ENCODE measurements at places on chromosomes 12 and 14.

DNA sequence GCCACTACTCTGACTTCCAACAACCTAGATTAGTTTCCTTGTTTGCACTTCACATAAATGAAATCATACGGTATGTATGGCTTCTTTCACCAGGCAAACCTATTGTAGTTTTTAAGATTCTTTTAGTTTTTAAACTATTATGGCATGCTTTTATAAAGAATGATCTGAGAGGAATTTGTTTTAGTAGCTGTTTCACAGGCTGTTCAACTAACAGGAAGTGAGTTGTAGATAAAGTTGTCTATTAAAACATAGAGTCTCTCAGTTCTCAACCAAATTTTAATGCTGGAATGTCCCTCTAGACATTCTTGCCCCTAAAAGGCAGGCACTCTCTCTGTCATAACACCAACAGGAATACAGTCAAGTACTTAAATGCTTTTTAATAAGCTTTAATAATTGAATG is 102.7 kb upstream of the DACT1 start:
- H3K27ac ChIP-seq, result peak overlapping the region; percentile 4
- H3K27me3 ChIP-seq, result no peaks in the 10 kb centered on the region
- H3K4me3 ChIP-seq, result no peak overlapping the region
- no peak for DNase-seq
- H3K4me1 ChIP-seq, result peaks cover 9% of the 10 kb centered on the region

DNA sequence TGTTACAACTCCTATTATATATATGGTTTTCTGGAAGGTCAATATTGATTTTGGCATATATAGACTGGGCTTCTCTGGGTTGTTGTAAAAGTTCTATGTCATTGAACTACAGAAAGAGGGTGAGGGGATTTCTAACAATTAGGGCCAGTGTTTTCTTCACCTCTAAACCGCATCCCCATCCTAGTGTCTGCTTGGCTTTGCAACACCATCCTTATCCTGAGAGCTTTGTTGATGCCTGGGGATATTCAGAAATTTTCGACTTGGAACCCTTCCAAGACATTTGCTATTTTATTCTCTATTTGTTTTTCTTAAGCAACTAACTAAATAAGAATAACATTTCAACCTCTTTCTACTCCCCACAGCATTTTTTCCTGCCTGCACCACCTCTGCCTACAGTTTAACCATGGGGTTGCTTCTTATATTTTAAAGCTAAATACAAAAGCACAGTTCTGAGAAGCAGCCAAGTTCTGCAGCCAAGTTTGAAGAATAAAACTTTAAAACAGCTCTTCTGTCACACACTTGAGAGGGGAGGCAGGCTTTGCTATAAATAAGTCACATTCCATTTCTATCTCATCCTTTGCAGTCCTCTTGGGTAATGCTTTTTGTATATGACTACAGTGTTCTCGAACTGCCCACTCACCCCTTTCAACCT is 53.4 kb downstream of the RGS6 start:
- no peaks in the 10 kb centered on the region for H3K27me3 ChIP-seq
- no peak overlapping the region for H3K4me3 ChIP-seq

- H3K4me1 ChIP-seq, result peaks cover 32% of the 10 kb centered on the region
- no peak overlapping the region for H3K27ac ChIP-seq
- H3K4me3 ChIP-seq, result no peak overlapping the region
- no peaks in the 10 kb centered on the region for H3K27me3 ChIP-seq
- DNase-seq, result no peak
Measured at GRCh38 chr12:123055281-123055766, 74.8 kb downstream of the ARL6IP4 start.

GRCh38 chr12:90924406-90924805 is 30.6 kb downstream of the CCER1 start:
- no peaks in the 10 kb centered on the region for H3K27me3 ChIP-seq
- no peak overlapping the region for H3K27ac ChIP-seq
- H3K4me1 ChIP-seq, result peaks cover 17% of the 10 kb centered on the region
- H3K4me3 ChIP-seq, result no peak overlapping the region

DNA sequence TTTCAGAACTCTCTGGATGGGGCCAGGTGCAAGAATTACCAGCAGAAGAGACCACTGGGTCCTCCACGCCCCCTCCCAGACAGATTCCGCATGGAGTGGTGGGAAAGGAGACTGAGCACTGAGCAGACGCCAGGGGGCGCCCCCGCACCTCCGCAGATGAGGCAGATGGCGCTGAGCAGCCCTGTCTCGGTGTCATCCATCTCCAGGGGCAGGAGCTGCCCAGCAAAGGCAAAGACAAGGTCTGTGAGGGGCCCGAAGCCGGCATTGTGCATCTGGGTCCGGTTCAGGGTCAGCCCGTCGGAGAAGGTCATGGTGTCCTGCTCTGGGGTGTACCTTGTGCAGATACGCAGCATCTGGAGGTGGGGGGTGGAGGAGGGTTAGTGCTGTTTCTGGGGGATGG is 6.3 kb upstream of the ITGB7 start:
- H3K27me3 ChIP-seq, result no peaks in the 10 kb centered on the region
- no peak overlapping the region for H3K4me3 ChIP-seq
- peaks cover 15% of the 10 kb centered on the region for H3K4me1 ChIP-seq
- DNase-seq, result peak; percentile 89
- H3K27ac ChIP-seq, result no peak overlapping the region
- H3K36me3 ChIP-seq, result peaks cover 36% of the 10 kb centered on the region

- peaks cover 7% of the 10 kb centered on the region for H3K4me1 ChIP-seq
- no peak overlapping the region for H3K4me3 ChIP-seq
- H3K27me3 ChIP-seq, result no peaks in the 10 kb centered on the region
- peak; percentile 54 for DNase-seq
Measured at GRCh38 chr12:113961921-113962710, 4.0 kb downstream of the RBM19 start.

GRCh38 chr12:66119870-66120241 is 10.7 kb downstream of the LLPH start:
- no peaks in the 10 kb centered on the region for H3K4me1 ChIP-seq
- H3K4me3 ChIP-seq, result no peak overlapping the region
- peaks cover 27% of the 10 kb centered on the region for H3K36me3 ChIP-seq
- no peak for DNase-seq

DNA sequence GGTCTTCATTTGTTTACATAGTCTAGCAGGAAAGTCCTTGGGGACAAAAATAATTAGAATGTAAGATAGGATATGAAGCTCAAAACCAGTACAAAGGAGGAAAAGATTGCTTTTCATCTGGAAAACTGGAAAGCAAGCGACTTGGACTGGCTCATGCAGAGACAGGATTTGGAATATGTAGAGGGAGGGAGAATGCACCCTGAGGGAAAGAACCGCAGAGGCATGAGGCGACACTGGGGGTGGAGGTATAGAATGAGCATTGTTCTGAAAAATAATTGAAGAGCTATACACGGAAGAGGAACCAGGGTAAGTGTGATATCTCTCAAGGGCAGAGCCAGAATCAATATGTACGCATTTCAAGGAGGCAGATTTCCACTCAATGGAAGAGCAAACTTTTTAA is 85.5 kb downstream of the PLEKHG3 start:
- H3K27ac ChIP-seq, result no peak overlapping the region
- no peaks in the 10 kb centered on the region for H3K36me3 ChIP-seq
- DNase-seq, result no peak
- no peak overlapping the region for H3K4me3 ChIP-seq
- H3K4me1 ChIP-seq, result no peaks in the 10 kb centered on the region
- H3K27me3 ChIP-seq, result no peaks in the 10 kb centered on the region

DNA sequence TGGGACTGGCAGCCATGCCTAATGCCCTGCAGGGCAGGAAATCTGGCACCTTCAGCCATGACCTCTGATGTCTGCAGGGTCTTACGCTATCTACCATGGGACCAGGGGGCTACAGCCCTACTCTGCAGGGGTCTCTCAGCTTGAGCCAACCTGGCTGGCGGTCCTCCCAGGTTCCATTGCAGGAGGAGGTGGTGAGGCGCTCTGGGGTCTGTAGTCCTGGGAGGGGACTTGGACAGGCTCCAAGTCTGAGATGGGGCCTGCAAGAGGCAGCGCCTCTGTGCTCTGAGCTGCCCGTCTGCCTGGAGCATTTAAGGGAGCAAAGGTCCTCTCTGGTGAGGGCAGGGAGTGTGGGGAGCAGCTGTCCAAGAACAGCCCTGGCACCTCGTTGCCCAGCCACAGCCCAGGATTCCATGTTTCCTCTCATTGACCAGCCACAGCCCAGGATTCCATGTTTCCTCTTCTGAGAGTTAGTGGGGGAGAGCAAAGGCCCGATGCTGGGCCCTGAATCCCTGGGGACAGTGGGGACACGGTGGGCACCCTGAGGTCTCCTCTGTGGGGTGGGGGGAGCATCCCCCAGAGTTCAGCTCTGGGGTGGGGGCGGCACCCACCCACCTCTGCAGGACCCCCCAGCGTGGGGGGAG is 655 bp downstream of the PLD4 start:
- no peaks in the 10 kb centered on the region for H3K36me3 ChIP-seq
- H3K4me3 ChIP-seq, result no peak overlapping the region
- peaks cover 5% of the 10 kb centered on the region for H3K27me3 ChIP-seq
- H3K4me1 ChIP-seq, result no peaks in the 10 kb centered on the region
- DNase-seq, result no peak

DNA sequence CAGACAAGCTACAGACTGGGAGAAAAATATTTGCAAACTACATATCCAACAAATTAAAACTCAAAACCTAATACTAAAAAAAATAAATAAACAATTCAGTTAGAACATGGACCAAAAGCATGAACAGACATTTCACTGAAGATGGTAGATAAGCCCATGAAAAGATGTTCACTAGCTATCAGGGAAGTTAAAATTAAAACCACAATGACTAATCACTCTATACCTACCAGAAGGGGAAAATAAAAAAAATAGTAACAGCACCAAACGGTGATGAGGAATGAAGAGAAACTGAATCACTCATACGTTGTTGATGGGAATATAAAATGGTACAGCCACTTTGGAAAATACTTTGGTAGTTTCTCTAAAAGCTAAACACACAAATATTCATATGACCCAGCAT is 31.1 kb upstream of the DHRS7 start:
- no peaks in the 10 kb centered on the region for H3K36me3 ChIP-seq
- no peaks in the 10 kb centered on the region for H3K4me1 ChIP-seq
- no peak for DNase-seq
- no peak overlapping the region for H3K4me3 ChIP-seq
- H3K27me3 ChIP-seq, result no peaks in the 10 kb centered on the region

GRCh38 chr14:75941030-75941429 is 40.8 kb downstream of the TGFB3 start:
- H3K36me3 ChIP-seq, result no peaks in the 10 kb centered on the region
- no peaks in the 10 kb centered on the region for H3K4me1 ChIP-seq
- DNase-seq, result no peak

GRCh38 chr14:21978184-21978998 is 304.8 kb upstream of the OR4E1 start:
- DNase-seq, result no peak
- H3K27me3 ChIP-seq, result no peaks in the 10 kb centered on the region
- no peaks in the 10 kb centered on the region for H3K4me1 ChIP-seq
- H3K27ac ChIP-seq, result no peak overlapping the region

DNA sequence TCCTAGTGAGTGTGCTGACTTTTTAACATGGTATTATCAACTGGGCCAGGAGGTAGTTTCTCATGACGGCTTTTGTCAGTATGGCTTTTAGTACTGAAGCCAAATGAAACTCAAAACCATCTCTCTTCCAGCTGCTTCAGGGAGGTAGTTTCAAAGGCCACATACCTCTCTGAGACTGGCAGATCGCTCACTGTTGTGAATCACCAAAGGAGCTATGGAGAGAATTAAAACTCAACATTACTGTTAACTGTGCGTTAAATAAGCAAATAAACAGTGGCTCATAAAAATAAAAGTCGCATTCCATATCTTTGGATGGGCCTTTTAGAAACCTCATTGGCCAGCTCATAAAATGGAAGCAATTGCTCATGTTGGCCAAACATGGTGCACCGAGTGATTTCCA is 141.1 kb downstream of the HMGA2 start:
- no peaks in the 10 kb centered on the region for H3K4me1 ChIP-seq
- no peak for DNase-seq
- H3K4me3 ChIP-seq, result no peak overlapping the region
- peaks cover 14% of the 10 kb centered on the region for H3K27me3 ChIP-seq
- H3K36me3 ChIP-seq, result no peaks in the 10 kb centered on the region

DNA sequence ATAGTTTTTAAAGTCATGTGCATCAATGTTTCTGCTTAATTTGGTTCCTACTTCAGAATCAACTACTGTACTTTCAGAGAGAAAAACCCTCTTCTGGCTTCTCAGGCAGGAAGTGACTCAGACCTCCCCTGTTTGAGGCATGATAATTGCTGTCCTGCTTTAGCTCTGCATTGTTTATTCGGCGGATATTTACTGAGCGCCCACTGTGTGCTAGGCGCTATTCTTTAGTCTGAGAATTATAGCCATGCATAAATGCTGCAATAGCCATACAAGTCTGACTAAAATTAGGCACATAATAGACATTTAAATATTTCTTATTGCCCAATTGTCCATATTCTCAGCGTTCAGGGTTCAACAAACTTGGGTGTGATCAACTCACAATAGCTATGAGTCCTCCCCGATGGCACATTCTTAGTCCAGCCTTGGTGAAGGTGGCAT is 6.1 kb upstream of the AMIGO2 start:
- H3K4me3 ChIP-seq, result no peak overlapping the region
- peaks cover 52% of the 10 kb centered on the region for H3K4me1 ChIP-seq
- DNase-seq, result no peak
- H3K27me3 ChIP-seq, result no peaks in the 10 kb centered on the region
- H3K36me3 ChIP-seq, result no peaks in the 10 kb centered on the region

- H3K27me3 ChIP-seq, result no peaks in the 10 kb centered on the region
- peak; percentile 25 for DNase-seq
- H3K4me1 ChIP-seq, result no peaks in the 10 kb centered on the region
- H3K27ac ChIP-seq, result no peak overlapping the region
Measured at GRCh38 chr12:100741084-100741711, 53.4 kb upstream of the ANO4 start.

DNA sequence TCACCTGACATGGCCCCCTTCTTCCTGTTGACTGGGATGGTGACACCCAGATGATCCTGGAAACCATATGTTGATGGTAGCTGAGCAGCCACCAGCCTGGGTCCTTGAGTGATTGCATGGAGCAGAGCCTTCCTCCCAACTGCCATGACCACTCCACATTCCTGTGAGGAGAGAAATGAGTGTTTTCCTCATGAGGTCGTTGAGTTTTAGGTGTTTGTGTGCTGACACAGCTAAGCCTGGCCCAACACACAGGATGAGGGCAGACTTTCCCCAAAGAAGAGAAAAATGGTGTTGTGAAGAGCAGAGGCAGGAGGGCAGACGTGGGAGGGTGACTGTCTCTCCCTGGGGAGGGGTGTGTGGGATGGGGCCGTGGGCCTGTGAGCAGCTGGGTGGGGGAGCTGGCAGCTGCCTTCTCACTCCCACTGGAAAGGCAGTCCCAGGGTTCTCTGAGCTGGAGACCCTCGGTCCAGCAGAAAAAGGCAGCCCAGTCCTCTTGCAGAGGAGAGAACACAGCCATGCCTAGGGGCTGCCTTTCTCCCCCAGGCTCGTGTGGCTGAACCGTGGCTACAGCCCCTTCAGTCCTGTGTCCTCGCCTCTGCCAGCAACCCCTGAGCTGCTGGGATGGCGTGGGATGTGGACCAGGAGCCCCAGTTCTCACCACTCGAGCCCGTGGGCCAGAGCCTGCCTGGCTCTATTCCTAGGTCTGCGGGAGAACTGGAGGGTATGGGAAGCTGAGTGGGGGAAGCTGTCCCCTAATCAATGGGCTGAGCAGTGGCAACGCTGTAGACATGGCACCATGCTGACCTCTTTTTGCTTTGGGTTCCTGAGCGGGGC is 257.0 kb downstream of the ADGRD1 start:
- H3K4me1 ChIP-seq, result no peaks in the 10 kb centered on the region
- no peaks in the 10 kb centered on the region for H3K27me3 ChIP-seq
- DNase-seq, result peak; percentile 25

- no peak overlapping the region for H3K27ac ChIP-seq
- H3K27me3 ChIP-seq, result no peaks in the 10 kb centered on the region
- DNase-seq, result no peak
- H3K36me3 ChIP-seq, result no peaks in the 10 kb centered on the region
- no peak overlapping the region for H3K4me3 ChIP-seq
- H3K4me1 ChIP-seq, result no peaks in the 10 kb centered on the region
Measured at GRCh38 chr12:84421103-84421502, 491.5 kb downstream of the SLC6A15 start.

Data from adrenal gland (tissue), 19 donors.